Activated naive CD8-positive, alpha-beta T cell treated with anti-CD3 and anti-CD28 coated beads, Interleukin-2, amount 10 ng/mL, durations not matched to agents 7 days and 5 days (primary cell): ENCODE measurements at places on chromosomes 4 and X. TPM values are rescaled to one million over a fixed set of nuclear protein-coding genes. Genes with fewer than 3 reads are reported as not detected.

Gene CLIC2
- 0.79 TPM for total RNA-seq

Gene FAM47E
- total RNA-seq, result 0.78 TPM

Gene ARHGAP4
- total RNA-seq, result 341 TPM

Gene SUPT20HL1
- not detected for total RNA-seq

Gene GRK4
- total RNA-seq, result 3.4 TPM

Gene FRMD7
- not detected for total RNA-seq

Gene RBMX
- total RNA-seq, result 260 TPM

Gene XAGE1A
- not detected for total RNA-seq

Gene LRAT
- not detected for total RNA-seq

Gene SMR3B
- total RNA-seq, result not detected

Gene GRIA2
- not detected for total RNA-seq

Gene ZAR1
- not detected for total RNA-seq

Gene NKX6-1
- total RNA-seq, result not detected

Gene HTR2C
- total RNA-seq, result not detected

Gene ZCCHC18
- total RNA-seq, result 13.5 TPM

Gene HDX
- total RNA-seq, result 1.2 TPM

Gene TEX13C
- not detected for total RNA-seq

Gene MAGEB2
- total RNA-seq, result not detected

Gene CNKSR2
- 9.2 TPM for total RNA-seq

Gene OPRPN
- total RNA-seq, result not detected
